ENCODE measurements at places on chromosomes 5 and 9.

GRCh38 chr5:174191850-174192655 is 146.5 kb downstream of the NSG2 start:
- DNase-seq, result no peak

- DNase-seq, result no peak
Observed at GRCh38 chr5:93120051-93120450, 461.0 kb downstream of the NR2F1-AS1 start.

- DNase-seq, result no peak
Observed at GRCh38 chr9:114137831-114138230, 17.5 kb upstream of the COL27A1 start.

DNA sequence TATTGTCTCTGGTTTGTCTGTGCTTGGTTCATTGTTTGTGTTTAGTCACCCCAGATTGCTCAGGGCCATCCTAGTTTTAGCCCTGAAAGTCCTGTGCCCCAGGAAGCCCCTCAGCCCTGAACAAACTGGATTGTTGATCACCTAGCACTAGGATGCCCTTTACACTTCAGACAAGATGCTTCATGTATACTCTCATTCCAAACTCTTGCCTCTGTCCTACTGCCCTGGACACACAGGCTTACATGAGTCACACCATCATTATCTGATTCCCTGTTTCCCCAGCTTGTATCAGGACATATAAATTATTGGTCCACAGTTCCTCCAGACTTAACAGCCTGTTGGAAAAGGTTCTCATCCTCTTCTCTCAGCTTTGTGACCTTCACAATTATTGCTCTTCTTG is 120.1 kb downstream of the BAAT start:
- no peak for DNase-seq

- no peak for DNase-seq
Observed at GRCh38 chr5:6461793-6462650, 13.4 kb downstream of the UBE2QL1 start.

DNA sequence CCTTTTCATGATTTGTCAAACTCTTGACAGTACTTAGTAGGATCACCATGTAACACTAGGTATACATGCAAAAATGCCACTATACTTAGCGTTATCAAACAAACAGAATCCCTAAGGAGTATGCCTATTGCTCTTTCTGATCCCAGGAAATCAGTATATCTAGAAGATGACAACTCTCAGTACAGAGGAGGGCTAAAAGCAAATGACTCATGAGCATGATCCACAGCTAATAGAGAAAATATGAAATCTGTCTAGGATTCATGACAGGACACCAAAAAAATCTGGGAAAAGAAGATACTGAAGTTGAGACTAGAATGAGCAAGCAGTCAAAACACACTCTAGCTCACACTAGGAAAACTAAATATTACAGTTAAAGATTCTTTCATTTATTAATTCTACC is 89.2 kb downstream of the RAPGEF6 start:
- no peak for DNase-seq

GRCh38 chr9:93954434-93955061 is 607 bp downstream of the BARX1 start:
- no peak for DNase-seq

DNA sequence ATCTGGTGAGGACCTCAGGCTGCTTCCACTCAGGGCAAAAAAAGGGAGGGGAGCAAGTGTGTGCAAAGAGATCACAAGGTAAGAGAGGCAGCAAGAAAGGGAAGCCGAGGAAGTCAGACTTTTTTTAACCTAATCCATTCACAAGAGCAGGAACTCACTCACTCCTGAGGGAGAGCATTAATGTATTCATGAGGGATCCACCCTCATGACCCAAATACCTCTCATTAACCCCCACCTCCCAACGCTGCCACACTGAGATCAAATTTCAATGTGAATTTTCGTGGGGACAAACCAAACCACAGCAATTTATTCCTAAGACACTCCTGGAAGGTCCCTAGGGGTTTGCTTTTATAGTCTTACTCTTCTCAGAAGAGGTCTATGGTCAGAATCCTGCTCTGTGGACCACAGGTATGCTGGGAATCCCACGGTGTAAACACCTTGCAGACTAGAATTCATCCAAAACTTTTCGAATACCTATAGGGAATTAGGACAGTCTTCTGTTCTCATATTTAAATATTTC is 108.7 kb downstream of the HSD17B3 start:
- no peak for DNase-seq

DNA sequence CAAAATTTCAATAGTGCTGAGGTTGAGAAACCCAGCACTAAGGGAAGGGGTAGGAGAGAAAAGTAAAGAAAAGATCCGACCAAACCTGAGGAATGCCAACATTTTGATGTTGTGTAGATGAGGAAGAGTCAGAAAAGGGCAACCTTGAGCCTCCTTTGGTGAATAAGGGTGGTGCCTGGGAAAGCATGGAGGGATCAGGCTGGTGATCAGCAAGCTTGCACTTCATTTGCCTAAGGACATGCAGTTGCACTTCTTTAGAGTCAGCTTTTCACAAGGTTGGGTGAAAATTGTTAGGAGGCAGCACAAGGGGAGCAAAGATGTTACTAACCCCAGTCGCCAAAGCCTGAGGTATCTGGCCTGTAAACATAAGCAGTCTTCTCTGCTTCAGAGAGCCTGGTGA is 20.4 kb downstream of the ATP6V0E1 start:
- DNase-seq, result no peak

GRCh38 chr5:34474573-34475021 is 181.5 kb upstream of the RAI14 start:
- DNase-seq, result no peak

GRCh38 chr9:123065196-123065595 is 31.7 kb downstream of the GPR21 start:
- DNase-seq, result no peak

- DNase-seq, result no peak
Observed at GRCh38 chr5:147400126-147400809, 109.6 kb downstream of the DPYSL3 start.

GRCh38 chr5:40276426-40277102 is 403.2 kb upstream of the PTGER4 start:
- no peak for DNase-seq

GRCh38 chr5:26482810-26483375 is 555.5 kb downstream of the CDH9 start:
- no peak for DNase-seq

- DNase-seq, result peak; percentile 27
Observed at GRCh38 chr9:93183663-93184431, at the start of gene WNK2. Gene WNK2 (plus strand): TSS chr9:93184139. CDS start chr9:93184930, 791 bp downstream.

DNA sequence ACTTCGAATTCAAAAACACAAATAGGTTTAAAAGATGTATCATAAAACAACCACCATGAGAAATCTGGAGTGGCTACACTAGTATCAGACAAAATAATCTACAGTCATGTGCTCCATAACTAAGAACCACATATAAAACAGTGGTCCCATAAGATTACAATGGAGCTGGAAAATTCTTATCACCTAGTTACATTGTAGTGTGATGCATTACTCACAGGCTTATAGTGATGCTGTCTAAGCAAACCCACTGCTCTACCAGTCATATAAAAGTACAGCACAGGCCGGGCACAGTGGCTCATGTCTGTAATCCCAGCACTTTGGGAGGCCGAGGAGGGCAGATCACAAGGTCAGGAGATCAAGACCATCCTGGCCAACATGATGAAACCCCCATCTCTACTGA is 160.1 kb downstream of the ROR2 start:
- no peak for DNase-seq

- DNase-seq, result no peak
Observed at GRCh38 chr9:86525182-86525581, 171.0 kb upstream of the TUT7 start.

DNA sequence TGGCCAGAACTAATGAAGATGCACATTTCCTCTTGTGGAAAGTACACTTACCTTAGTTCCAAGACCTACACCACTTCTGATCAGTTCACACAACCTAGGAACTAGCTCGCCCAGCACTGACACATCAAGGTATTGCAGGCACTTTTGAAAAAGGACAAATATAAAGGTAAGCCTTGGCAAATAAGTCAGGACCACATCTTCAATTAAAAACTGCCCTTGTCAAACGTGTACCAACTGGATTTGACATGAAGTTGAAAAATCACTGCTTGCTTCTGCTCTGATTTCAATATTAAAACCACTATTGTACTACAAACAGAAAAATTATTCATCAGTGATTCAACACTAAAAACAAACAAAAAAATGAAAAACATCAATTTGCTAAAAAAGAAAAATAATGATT is 45.0 kb upstream of the OR2K2 start:
- no peak for DNase-seq

- DNase-seq, result no peak
Observed at GRCh38 chr9:124688238-124688904, 82.7 kb downstream of the NR6A1 start.

DNA sequence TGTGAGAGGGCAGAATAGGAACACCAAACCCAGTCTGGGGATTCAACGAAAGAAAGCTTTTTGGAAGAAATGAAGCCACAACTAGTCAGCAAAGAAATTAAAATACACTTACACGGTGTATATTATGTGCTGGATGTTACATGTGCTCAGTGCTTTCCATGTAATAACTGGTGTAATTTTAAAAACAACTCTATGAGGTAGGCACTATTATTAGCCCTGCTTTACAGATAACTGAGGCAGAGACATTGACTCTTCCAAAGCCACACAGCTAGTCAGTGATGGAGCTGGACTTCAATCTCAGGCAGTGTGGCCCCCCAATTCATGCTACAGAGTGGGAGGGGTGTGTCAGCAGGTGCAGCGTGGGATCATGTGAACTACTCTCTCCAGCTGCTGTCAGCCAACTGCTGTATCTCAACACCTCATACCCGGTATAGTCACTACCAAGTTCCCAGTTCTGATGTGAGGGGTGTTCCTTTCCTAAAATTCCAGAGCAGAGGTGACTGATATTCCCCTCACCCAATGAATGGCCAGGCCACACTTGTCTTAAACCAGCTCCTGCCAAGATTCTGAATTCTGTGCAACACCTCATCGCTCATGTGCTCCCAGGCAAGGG is 33.8 kb upstream of the TJP2 start:
- no peak for DNase-seq

- DNase-seq, result no peak
Observed at GRCh38 chr5:30781643-30782042, 411.8 kb upstream of the CDH6 start.

- DNase-seq, result no peak
Observed at GRCh38 chr9:7315746-7316145, 483.8 kb downstream of the DMAC1 start.

GRCh38 chr5:144086295-144086694 is 84.2 kb downstream of the YIPF5 start:
- DNase-seq, result no peak

DNA sequence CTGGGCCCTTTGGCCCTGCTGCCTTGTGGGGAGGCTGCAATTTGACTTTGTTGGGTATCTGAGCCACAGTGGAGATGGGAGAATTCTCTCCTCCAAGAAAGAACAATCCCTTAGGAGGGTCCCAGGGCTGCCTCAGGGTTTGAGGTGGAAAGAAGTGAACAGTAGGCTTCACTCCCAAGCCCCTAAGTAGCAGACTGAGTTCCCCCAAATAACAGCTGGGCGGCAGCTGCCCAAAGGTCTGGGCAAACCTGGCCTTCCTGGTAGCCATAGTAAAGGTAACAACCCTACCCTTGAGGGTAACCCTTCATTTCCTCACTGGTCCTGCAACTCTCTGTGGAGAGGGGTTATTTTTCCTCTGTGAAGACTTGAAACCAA is 746 bp downstream of the RGS3 start:
- DNase-seq, result no peak

DNA sequence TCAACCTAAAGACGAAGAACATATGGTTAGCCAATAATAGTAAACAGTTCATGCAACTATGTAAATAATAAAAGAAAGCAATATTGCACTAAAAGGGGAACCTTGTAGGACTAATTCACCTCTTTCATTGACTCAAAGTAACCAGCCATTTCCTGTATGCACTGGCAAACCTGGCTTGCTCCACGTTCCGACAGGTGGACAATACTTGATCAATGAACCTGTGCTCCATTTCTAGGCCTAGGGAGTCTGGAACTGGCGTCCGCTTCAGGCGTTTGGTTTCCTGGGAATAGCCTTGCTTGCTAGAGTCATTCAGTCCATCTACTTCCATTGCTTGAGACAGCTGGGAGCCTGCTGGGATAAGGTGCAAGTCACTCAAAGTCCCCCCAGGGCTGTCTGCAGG is 41.6 kb downstream of the PTAR1 start:
- DNase-seq, result no peak

DNA sequence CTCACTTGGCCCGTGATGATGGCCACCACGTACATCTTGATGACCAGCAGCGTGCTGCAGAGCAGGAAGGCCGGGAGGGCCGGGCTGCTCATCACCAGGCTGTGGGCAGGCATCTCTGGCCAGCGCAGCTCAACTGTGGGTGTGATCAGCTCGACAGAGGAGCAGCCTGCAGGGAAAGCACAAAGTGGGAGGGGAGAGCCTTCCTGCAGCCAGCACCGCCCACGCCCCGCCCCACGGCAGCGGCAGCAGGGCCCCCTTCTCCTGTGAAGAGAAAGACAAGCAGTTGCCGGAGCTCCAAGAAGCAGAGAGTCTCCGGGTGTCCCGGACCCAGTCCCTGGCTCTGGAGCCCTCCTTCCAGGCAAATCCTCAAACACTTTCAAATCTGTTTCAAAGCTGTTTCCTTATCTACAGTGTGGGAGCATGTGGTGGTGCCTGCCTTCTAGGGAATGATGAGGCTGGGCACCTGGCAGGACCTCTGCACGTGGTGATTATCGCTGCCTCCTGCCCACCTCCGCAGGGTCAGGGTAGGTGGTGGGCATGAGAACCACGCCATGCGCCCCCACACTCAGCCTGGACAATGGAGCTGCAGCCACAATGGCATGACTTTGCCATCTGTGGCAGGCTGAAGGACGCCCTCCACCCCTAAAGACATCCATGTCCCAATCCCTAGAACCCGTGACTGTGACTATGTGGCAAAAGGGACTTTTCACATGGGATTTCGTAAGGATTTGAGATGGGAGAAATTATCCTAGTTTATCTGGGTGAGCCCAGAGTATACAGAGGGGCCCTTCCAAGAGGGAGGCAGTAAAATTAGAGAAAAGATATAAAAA is at the start of gene PTGES:
PTGES (minus strand) TSS at position 143 of the 830 bp plus-strand sequence; CDS start at position 113, 30 bp downstream.
- DNase-seq, result peak; percentile 23

- no peak for DNase-seq
Observed at GRCh38 chr9:108551030-108551841, 304.6 kb downstream of the ACTL7B start.

- no peak for DNase-seq
Observed at GRCh38 chr5:180850434-180851078, 10.5 kb downstream of the ZFP62 start.

DNA sequence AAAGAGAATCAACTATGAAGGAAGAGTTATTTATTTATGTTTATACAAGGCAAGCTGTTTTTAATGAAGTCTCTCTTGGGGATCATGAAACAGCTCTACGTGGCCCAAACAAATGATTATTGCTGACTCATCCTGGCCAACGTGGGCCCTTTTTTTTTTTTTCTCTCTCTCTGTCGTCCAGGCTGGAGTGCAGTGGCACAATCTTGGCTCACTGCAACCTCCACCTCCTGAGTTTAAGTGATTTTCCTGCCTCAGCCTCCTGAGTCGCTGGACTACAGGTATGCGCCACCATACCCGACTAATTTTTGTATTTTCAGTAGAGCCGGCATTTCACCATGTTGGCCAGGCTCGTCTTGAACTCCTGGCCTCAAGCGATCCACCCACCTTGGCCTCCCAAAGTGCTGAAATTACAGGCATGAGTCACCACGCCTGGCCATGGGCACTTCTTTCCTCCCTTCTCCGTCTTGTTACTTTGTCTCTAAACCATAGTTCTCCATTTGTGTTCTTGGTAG is 98.3 kb downstream of the BASP1 start:
- DNase-seq, result no peak

- DNase-seq, result no peak
Observed at GRCh38 chr5:144336191-144336961, 165.7 kb downstream of the KCTD16 start.

- no peak for DNase-seq
Observed at GRCh38 chr9:104786293-104786692, 22.4 kb downstream of the NIPSNAP3B start.
